ENCODE measurements at places on chromosomes 16 and 17. TPM values are rescaled to one million over a fixed set of nuclear protein-coding genes. Genes with fewer than 3 reads are reported as not detected.

KRTAP2-3 gene
- total RNA-seq, result not detected

HOXB9 gene
- not detected for total RNA-seq

TPSG1 gene
- total RNA-seq, result not detected

OSGIN1 gene
- total RNA-seq, result 0.48 TPM

KRT39 gene
- total RNA-seq, result not detected

ABCA9 gene
- total RNA-seq, result 0.22 TPM

SLC25A39 gene
- 107 TPM for total RNA-seq

CKLF gene
- 132 TPM for total RNA-seq

Measured in activated CD4-positive, alpha-beta T cell treated with anti-CD3 and anti-CD28 coated beads, Interleukin-2, amount 10 ng/mL, durations not matched to agents 7 days and 5 days (primary cell).